ENCODE measurements at places on chromosomes 12 and 14.

GRCh38 chr12:116642106-116642505 lies 82.9 kb downstream of the MAP1LC3B2 start:
- no peak for DNase-seq

DNA sequence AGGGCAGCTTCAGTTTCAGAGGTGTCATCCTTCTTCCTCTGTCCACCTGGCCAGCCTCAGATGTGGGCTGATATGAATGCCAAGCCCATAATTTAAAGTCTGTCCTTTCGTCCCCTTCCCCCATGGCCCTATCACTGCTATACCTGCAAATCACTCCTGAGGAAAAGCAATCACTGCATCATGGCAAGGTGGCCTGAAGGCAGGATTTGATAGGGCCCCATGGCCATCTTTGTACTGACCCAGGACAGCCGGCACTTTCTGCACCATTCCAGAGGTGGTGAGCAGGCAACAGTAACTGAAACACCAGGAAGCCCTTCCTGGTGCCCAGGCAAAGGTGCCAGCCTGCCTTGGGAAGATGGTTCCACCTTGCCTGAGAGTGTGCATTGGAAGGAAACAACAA lies 60.8 kb downstream of the ANO2 start:
- DNase-seq = no peak

GRCh38 chr14:99035712-99036610 lies 236.0 kb downstream of the BCL11B start:
- no peak for DNase-seq

- DNase-seq = no peak
Measured at GRCh38 chr12:6824085-6824775, 2.6 kb downstream of the GPR162 start.

- DNase-seq = no peak
Measured at GRCh38 chr12:77630344-77630743, 200.3 kb upstream of the NAV3 start.

DNA sequence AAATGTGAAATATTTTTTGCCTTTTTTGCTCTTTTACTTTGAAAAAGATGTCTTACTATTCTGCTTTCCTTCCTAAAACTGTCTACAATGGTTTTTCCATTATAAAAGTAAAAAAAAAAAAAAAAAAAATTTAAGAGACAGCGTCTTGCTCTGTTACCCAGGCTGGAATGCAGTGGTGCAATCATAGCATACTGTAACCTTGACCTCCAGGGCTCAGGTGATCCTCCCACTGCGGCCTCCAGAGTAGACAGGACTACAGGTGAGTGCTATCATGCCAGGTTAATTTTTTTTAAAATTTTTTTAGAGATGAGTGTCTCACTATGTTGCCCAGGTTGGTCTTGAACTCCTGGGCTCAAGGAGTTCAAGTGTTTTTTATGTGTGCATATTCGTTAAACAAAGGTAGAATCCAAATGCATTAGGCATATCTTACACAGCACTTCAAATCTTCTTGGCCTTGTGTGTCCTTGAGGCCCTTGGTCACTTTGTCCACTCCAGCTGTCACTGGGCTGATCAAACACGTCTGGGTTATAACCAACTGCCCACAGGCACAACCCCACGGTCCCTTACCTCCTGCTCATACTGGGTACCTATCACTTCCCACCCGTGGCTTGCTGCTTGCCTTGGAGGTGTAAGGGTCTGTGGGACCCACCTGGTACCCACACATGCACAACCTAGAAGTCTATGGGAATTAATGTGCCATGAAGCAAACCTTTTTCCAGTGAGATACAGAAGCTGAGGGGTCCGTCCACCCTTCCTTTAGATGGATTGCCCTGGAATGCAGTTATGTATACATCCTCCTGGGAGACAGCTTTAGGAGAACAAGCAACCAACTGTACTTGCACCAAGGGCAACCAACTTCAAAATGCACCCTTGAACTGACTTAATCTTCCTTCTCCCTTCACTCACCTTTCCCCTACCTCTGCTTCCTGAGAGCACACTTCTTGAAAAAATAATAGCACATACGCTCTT lies 12.8 kb downstream of the RAD52 start:
- no peak for DNase-seq

DNA sequence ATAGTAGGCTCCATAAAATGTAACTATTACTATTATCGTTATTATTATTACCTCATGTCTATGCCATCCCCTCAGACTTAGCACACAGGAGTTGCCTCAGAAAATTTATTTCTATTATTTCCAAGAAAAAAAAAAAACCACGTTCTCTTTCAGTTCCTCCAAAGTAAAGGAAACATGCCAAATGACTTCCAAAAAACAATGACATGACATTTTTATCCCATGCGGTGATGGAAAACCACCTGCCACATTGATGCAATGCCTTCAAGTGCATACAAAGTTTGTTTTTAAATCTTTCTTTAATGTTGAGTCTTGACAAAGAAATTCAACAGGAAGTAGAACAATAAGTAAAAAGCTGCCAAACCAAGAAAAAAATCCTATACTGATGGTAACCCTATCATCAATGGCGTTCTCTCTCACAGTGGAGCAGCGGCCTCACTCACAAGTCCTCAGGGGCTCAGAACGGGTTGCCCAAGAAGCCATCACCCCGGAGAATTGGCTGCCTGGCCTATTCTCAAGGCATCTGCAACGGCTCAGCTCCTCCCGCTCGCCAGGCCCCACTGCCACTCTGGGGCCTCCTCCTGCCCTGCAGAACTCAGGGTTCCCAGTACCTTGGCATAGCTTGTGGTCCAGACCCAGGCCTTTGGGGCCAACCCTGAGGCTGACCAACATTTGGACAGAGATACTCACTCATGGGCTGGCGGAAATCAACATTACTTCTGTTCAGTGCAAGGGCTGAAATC lies 51.9 kb downstream of the SERPINA3 start:
- DNase-seq = no peak
